ENCODE measurements at places on chromosomes 6 and 20. TPM values are rescaled to one million over a fixed set of nuclear protein-coding genes. Genes with fewer than 3 reads are reported as not detected.
A peak's percentile ranks its signal among the peaks of the same experiment; 100 is the strongest.

DNA sequence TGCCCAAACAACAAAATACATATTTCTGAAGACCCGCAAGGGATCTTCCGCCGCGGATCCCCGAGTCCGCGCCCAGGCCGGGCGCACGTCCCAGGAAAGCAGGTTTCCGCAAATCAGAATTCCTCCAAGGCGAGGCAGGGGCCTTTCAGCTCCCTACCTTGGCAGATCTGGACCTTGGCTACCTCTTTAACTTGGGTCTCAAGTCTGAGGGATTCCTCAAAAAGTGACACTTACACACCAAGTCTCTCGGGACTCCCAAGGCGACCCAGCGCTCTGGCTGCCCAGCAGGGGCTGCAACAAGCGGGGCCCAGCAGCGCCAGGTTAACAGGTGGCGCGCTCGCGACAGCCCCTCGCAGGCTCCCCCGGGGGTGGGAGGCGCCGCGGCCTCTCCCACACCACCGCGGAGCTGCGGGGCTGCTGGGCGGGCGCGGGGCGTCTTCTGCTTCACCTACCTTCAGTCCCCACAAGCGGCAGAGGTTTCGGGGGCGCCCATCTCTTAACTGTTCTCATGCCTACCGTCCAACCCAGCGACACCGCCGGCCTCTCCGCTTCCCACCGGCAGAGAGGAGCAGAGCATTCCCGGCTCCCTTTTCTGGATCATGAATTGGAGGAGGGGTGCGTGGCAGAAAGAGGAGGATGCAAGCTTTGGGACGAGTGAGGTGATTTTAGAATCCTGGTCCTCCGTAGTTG, 414 bp downstream of the SIM1 start:
- peak; percentile 32 for DNase-seq

DNA sequence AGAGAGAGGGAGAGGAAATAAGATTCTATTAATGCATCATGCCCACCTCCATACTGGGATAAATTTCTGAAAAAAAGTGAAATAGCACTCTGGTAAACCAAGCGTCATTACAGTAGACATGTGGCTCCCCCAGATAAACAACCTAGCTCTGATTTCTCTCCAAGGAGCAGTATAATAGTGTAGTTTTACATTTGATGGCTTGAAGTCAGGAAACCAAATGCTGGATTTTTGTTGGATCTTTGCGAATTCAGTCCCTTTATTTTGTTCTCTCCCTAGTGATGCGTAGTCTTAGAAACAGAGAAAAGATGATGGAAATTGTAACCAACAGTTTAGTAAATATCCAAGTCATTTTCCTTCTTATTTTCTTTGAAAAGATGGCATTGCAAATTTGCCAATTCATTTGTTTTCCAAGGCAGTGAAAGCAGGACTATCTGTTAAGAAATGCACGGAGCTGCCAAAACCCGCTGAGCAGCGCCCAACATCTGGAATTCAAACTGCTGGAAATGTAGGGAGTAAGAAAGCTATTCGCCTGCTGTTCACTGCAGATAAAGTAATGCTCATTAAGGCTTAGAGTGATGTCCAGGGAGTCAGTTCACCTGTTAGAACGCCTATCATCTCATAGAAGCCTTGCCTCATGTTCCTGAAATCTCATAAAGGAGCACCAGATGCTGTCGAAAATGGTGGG, 85.7 kb upstream of the DOK5 start:
- no peak for DNase-seq

DNA sequence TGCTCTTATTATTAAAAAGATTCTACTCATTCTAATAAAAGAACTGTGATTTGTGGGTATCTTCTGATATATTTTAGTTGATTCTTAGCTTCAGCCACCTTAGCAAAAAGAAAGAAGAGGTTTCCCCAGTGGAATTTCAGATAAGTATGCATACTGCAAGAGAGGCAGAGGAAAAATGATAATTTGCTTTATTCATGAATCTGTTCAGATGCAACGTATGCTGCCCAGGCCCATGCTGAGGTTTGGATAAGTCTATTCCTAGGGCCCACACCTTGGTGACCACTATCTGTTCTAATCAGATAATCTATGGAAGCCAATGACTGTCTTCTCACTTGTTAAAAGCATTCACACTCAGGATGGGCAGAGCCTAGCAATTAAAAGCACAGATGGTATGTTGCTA, 194.0 kb downstream of the HIVEP2 start:
- no peak for DNase-seq

DNA sequence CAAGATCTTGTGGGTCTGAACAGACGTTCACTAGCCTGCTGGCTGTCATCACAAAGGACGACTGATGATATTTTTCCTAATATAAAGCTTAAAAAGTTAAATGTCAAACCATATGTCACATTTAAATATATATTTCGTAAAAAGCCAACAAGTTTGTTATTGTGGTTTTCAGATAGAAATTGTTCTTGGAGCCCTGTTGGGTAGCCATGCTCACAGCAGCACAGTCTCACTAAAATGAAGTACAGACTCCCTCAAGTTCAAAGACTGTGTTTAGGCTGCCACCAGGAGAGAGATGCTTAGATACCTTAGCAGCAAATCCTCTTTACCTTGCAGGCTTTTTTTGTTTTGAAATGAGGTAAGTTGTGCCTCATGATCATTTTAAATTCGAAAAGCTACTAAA, 17.8 kb downstream of the EEF1E1 start:
- DNase-seq = no peak

GRCh38 chr20:4443016-4443415, 278.7 kb upstream of the PRND start:
- DNase-seq = peak; percentile 62

- DNase-seq = no peak
Measured at GRCh38 chr6:157059781-157060180, 263.5 kb downstream of the TMEM242 start.

DNA sequence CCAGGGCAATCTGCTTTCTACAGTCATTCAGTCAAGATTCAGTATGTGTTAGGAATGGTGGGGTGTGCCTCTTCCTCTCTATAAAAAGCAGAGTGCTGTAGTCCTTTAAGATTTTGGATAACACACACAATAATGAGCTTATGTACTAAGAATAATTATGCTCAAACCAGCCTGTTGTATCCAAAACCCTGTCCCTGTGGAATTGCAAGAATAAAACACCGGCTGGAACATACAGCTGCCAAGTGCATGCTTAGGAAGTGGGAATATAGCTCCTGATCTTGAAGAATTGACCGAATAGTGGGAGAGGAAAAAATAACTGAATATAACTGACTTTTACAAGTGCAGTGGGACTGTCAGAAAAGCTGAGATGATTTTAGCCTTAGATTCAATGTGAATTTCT, 979 bp upstream of the MOCS1 start:
- no peak for DNase-seq

- DNase-seq = no peak
Measured at GRCh38 chr20:23746321-23746720, 4.4 kb downstream of the CST1 start.

DNA sequence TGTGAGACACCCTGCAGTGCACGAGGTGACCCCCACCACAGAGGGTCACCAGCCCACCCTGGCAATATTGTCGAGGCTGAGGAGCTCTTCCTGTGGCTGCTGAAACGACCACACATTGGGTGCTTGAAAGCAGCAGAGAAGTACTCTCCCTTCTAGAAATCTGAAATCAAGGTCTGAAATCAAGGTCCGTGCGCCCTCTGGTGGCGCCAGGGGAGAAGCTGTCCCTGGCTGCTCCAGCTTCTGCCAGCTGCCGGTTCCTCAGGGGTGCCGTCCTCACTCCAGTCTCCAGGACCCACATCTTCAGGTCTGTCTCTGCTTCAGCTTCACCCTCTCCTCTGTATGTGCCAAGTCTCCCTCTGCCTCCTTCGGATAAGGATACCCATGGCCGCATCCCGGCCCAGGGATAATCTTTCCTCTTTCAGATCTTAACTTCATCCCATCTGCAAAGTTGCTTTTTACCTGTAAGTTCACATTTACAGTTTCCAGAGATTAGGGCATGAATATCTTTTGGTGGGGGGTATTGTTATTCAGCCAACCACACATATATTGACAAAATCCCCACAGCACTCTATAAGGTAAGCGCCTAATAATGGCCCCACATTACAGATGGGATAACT, 108.3 kb upstream of the PHACTR3 start:
- peak; percentile 85 for DNase-seq

DNA sequence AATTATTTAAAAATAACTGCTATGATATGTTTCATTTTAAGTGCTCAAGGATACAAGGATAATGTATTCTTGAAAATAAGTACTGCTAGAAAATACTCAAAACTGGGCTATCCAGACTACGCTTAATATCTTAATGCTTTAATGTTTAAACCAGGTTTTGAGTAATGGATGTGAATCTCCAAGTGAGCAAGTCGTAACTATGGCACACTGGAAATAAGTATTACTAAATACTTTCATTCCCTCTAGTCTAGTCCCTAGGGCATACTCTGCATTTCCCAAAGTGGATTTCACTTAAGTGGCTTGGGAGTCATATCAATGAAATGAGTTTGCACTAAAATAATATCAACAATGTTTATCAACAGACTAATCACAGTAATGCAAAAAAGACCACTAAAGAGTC, 48.1 kb downstream of the HMGCLL1 start:
- DNase-seq = no peak

DNA sequence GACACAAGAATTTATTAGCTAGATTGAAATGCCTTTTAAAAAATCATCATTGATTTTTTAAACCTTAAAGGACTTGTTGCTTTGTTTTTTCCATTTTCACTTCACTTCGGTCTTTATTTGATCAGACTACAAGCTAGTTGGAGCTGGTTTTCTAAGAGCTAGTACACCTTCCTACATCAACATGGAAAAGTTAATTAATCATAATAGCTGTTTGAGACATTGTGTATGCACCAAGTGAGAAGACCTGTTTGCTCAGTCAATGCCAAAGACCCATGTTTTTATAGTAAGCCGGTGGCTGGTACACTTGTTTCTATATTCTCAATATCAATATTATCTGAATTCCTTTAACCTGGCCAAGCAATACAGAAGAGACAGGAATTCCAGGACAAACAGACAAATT, 310.2 kb upstream of the SGK1 start:
- no peak for DNase-seq

DNA sequence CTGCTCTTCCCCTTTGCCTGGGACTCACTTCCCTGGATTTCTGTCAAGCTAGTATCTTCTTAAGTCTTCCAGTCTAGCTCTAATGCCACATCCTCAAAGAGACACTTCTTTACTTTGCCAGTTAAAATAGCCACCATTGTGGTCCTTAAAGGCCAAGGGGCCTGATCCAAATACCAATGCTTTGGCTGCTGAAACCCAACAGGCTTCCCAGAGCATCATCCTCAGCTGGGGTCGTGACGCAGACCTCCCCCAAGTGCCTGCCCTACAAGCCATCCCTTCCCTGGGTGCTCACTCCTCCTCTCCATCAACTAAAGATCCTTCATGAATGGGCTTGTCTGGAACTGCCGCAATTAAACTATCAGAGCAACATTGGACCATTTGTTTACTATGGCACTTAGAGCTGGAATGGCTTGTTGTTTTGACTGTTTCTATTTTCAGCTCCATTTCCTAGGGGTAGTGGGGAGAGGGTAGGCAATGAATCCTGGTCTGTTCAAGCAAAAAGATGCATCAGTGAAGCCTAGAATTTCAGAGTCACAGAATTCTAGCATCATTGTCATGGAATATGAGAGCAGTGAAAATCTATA, 79.6 kb upstream of the SIRPA start:
- no peak for DNase-seq

DNA sequence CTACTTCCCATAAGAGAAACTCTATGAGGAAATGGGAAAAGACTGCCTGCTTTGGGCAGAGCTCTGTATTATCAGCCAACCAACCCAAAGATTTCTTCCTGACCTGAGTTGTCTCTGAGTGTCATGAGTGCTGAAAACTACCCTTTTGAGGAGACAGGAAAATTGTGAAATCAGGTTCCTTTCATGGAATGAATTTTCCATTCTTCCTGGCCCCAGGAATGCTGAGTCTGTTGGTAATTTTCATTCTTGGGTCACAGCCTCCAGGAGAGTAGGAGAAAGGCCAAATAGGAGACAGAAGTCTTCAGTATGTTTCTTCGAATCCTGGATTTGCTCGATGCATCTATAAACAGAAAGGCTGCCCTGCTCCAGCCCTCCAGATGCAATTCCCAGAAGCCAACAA, 53.6 kb downstream of the SCML4 start:
- no peak for DNase-seq

DNA sequence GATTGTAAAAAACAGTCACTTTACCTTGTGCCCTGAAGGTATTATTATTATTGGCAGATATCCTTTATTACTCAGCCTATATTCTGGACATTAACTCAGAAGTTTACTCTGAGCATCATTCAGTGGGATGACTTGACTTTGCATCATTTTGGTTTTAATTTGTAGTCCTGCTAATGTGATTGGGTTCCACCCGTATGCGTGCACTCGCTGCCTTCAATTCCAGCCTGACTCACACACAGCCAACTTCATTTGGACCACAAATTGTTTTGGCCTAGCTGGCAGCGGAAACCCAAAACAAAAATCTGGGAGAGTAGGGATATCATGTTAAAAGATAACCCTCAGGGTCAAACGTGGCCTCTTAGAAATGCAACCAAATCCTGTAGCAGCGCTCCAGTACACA, 704.4 kb upstream of the SLC35B3 start:
- DNase-seq = no peak

DNA sequence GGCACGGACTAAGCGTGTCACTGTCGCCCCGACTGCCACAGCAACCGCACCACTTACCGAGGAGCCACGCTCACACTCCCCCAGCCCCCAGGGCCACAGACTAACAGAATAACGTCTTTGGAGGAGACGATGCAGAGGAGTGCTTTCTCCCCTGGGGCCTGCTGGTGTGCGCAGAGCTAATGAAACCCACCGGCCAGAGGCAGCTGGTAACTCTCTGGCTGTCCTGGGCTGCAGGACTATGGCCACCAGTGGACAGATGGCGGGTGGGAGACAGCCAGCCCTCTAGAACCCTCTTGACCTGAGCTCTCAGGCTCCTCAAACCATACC, 228.0 kb downstream of the DLL1 start:
- no peak for DNase-seq

- DNase-seq = no peak
Measured at GRCh38 chr6:46051962-46052361, 36.3 kb upstream of the CLIC5 start.

- no peak for DNase-seq
Measured at GRCh38 chr6:117483645-117484016, 1.2 kb downstream of the DCBLD1 start.

- no peak for DNase-seq
Measured at GRCh38 chr20:58294497-58295455, 14.7 kb upstream of the RAB22A start.

HLA-DRB1 gene
- total RNA-seq = not detected

WFDC10B gene
- not detected for total RNA-seq

SLC35B2 gene
- 28.5 TPM for total RNA-seq

ULBP2 gene
- total RNA-seq = 2.7 TPM

TMEM170B gene
- total RNA-seq = 1.0 TPM

LBP gene
- total RNA-seq = not detected

All from SJCRH30 (cell line).